Pulmonary artery endothelial cell (primary cell): ENCODE measurements at places on chromosomes 6 and 20. TPM values are rescaled to one million over a fixed set of nuclear protein-coding genes. Genes with fewer than 3 reads are reported as not detected.

The ZC3H12D gene
- 0.07 and 0.18 TPM in 2 replicates for total RNA-seq

The CNPY3 gene
- 21.2 and 41.7 TPM in 2 replicates for total RNA-seq

The MUC22 gene
- not detected in 2 replicates for total RNA-seq

The PGC gene
- not detected in 2 replicates for total RNA-seq

- no peak for DNase-seq
Measured at GRCh38 chr6:158414851-158415262, 102.6 kb downstream of the TULP4 start.

DNA sequence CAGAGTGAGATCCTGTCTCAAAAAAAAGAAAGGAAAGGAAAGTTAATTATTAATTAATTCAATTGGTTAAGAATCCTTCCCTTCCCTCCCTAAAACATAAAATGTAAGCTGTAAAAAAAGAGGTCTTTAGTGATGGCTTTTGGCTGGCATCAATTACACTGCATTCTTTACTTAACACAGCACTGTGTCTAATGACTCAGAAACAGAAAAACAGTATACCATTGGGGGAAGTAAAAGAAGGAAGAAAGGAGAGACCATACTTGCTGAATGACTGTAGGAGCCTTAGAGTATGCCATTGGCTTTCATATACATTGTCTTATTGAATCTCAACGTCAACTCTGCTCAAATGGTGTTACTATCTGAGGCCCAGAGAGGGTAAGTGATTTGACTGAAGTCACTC, 18.3 kb upstream of the CITED2 start:
- DNase-seq: no peak

- DNase-seq: no peak
Measured at GRCh38 chr6:21826023-21826422, 232.5 kb downstream of the SOX4 start.

DNA sequence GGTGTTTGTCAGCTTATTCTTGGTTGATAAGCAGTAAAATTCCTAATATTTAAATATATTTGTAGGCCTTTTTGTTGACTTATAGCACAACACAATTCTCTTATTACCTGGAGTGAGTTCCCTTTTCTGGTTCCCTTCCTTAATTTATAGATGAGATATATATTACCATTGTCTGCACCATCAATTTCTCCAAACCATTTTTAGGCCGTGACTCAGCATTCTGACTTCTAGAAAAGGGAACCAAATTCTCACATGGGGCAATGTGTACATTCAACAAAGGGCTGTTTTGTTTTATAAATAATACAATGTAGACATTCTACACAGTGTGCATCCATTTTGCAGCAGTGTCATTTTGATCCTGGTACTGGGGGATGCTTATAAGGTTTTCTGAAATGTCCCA, 52.8 kb downstream of the NCOA7 start:
- no peak for DNase-seq

GRCh38 chr6:108874470-108875160, 26.4 kb downstream of the ARMC2 start:
- no peak for DNase-seq

- DNase-seq: no peak
Measured at GRCh38 chr6:149766156-149766769, 16.7 kb downstream of the PCMT1 start.

- no peak for DNase-seq
Measured at GRCh38 chr6:149076355-149076734, 241.2 kb upstream of the TAB2 start.

- DNase-seq: no peak
Measured at GRCh38 chr6:56951049-56951831, 3.7 kb upstream of the BEND6 start.

DNA sequence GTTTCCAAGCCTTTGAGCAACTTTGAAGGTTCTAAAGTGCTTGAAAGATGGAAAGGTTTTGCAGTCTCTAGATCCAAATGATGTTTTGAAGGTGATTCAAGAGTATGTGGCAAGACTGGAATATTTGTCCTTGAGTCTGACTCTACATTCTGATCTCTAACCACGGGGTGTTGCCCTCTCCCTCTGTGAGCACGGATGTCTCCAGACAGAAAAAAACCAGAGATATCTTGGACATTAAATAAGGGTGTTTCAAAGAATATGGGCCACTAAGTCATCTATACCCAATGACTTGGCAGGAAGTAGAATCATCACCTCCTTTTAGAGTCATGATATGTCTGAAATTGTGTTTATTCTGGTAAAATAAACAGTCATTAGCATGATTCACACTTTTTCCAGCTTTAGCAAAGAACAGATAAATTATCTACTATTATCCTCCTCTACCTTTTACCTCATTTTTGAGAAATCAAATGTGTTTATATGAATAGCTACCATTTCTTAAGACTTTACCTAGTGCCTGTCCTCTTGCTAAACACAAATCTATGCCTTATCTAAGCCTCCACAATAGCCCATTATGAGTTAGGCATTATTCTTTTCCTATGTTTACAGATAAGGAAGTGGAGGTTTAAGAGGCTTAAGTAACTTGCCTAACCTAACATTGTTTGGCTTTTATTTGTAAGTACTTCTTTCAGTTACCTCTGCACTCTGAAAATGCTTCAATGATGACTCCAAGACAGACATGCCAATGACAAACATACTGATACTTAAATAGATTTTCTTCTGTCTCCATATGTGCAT, 384.4 kb downstream of the BMP2 start:
- DNase-seq: no peak

DNA sequence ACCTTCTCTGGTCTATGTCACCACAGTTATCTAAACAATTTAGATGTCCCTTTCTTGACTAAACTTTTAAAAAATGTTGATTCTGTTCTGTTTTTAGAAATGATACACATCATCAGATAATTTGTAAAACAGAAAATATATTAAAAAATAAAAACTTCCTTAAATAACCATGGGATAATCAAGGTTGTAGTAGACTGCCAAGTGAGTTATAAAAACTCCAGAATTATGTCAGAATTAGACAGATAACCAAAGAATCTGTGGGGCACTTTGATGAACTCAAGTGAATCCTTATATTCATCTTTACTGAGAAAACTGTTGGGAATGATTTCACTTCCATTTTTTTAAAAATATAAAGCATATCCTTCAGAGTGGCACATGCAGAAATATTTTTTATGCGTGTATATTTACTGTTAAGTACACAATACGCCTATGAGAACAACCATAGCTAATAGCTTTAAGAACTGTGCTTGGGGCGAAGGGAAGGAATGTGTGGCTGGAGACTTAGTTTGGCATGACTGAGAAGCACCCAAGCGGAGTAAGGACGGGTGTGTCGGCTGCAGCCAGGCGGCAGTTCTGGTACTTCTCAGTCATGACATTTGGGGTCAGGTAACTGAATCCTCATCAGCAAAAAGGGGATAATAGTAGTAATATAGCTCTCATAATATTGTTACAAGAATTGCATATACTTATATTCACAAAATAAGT, 604.7 kb upstream of the CITED2 start:
- DNase-seq: no peak
